ENCODE measurements at places on chromosomes 7 and 10. TPM values are rescaled to one million over a fixed set of nuclear protein-coding genes. Genes with fewer than 3 reads are reported as not detected.

The SPAM1 gene
- total RNA-seq = not detected

The INPP5F gene
- 22.0 TPM for total RNA-seq

The FEZF1 gene
- total RNA-seq = 114 TPM

The LIPK gene
- not detected for total RNA-seq

The HYCC1 gene
- 42.0 TPM for total RNA-seq

The ARHGEF35 gene
- total RNA-seq = 3.5 TPM

The SPOCK2 gene
- 0.11 TPM for total RNA-seq

The AOAH gene
- total RNA-seq = not detected

The PILRA gene
- total RNA-seq = 2.0 TPM

The SYNPO2L gene
- not detected for total RNA-seq
